ENCODE measurements at places on chromosomes 6 and 20.
A peak's percentile ranks its signal among the peaks of the same experiment; 100 is the strongest.

GRCh38 chr6:92777146-92777740 is 642.1 kb downstream of the EPHA7 start:
- DNase-seq: peak; percentile 3

DNA sequence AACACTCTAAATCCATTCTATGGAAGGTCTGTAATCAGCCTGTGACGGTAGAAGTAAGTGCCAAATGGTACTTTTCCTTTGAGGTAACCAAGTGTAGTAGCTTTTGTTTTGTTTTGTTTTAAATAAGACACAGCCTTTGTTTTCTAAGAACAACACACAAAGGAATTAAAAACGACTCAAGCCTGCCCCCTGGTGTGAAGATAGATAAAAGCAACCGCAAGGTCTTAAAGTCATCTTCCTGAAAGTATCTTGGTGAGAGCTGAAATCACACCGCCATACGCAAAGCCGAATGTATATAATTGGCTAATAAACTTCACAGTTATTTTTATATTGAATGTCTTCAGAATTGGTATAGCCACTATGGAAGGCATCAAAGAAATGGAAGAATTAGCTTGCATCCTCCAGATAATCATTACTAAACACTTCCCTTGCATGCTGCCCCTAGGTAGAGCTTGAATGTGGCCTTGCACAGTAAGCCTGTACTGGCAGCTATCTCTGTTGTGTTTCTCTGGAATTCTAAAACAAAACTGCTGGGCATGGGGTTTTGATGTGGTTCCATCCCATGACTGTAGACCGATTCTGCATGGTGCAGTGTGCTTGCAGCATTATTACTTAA is 95.6 kb downstream of the LAMP5 start:
- peak; percentile 42 for DNase-seq

- no peak for DNase-seq
Observed at GRCh38 chr6:78340755-78341154, 526.6 kb upstream of the IRAK1BP1 start.

GRCh38 chr6:163877877-163878639 is 463.5 kb downstream of the QKI start:
- DNase-seq: no peak

DNA sequence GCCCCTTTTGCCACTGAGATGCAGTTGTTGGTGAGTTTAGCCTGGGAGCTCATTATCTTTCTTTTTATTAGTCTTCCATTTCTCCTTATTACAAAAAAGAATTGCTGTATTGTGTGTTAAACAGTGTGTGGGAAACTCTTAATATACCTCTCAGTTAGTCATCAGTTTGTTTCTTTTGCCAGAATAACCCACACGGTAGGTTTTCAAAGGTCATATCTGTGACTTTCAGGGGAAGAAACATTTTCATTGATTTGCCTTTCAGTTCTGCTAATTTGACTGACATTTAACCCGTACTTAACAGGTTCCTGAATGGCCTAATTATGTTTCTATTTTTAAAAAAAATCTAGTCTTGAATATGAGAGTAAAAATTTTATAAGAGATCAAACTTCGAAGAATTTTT is 145.3 kb downstream of the KHDC1L start:
- DNase-seq: peak; percentile 21

GRCh38 chr6:83908813-83909212 is 49.3 kb downstream of the CYB5R4 start:
- no peak for DNase-seq

- no peak for DNase-seq
Observed at GRCh38 chr6:79302341-79302740, 67.9 kb upstream of the HMGN3 start.

DNA sequence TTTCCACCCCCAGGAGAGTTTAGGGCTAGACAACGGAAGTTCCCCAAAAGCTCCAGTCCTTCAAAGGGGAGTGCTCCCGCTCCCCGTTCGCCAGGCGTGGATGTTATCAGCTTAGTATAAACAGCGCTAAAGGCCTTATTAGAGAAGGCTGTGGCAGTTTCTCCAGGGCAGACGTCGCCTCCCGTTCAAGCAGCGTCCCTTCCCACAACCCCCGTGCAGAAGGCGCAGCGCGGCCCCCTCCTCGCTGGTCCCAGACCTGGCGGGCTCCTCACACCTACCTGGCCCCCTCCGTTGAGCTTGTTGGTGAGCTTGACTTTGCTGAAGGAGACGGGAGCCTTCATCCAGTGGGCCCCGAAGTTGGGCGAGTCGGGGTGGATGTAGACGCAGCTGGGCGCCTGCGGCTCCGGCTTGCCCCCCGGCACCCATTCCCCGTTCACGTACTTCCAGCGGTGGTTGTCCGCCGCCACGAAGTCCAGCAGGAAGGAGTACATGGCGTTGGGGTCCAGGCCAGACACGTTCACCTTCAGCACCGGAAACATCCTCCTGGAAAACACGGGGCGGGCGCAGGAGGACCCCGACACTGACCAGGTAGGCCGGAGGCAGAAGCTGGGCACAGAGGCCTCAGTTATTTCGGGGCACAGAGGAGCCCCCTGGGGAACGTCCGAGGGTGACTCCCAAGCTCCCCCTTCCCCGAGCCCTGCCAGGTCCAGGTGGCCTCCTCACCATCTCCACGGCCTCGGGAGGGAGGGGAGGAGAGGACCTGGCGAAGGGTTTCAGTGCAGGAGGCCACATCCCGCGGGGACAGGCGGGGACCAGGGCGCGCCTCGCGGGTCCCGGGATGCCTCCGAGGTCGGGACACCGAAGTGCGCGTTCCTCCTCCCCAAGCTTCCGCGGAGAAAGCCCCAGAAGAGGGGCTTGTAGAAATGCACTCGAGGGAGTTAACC is 1.1 kb downstream of the TBXT start:
- DNase-seq: no peak

- DNase-seq: no peak
Observed at GRCh38 chr20:2834401-2835110, 5.9 kb downstream of the PCED1A start.

Data from GM10248 (cell line).